ENCODE measurements at places on chromosomes 2 and 18.
A peak's percentile ranks its signal among the peaks of the same experiment; 100 is the strongest.

DNA sequence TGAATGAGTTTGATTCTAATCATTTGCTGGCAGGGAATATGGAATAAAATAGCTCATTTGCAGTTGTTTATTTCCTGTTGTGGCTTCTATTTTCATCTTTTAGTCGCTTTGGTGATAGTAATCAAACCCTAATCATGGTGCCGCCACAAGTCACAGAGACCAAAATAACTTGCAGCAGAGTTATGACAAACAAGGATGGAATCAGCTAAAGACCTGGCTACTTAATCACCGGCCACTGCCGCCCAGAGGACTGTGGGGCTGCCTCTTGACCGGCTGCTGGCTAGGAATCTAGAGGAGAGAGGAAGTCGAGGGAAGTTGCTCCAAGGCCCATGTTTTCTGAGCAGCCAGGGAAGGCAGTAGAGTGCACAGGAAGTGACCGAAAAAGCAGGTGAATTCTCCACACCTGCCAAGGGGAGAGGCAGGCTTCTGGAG lies 5.1 kb upstream of the SMAD7 start:
- no peak for DNase-seq

GRCh38 chr2:178412047-178412446 lies 38.9 kb downstream of the PRKRA start:
- DNase-seq = no peak

DNA sequence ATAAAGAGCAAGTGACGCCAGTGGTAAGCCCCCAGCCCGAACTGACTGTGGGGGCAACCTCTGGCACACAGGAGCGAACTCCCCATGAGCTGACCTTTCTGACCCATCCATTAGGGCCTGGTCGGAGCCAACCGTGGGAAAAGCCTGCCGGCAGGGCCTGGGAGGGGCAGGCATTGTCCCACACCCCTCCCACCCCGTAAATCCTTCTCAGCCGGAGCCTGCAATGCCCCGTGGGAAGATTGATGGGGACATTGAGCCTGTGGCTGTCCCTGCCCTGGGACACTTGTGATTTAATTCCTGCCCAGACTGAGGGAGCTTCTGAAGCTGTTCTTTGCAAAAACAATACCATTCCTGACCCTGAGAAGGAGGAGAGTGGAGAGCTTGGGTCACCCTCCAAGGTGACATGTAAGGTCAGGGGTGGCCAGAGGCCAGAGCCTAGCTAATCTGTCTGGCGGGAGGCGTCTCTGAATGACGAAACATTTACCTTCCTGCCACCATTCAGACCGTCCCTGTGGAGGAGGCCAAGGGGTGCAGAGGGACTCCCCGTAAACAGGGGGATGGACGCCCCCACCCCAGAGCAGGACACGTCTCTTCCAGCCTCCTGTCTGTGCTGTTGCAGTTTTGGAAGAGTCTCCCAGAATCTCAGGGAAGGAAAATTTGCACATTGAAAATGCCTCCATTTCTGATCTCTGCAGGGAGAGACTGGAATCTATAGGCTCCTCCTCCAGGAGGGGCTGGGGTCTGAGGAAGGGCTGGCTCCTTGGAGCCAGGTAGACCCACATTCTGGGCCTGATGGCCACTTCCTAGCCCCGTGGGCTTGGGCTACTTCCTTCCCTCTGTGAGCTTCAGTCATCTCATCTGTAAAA lies 51.2 kb upstream of the HS6ST1 start:
- DNase-seq = no peak

- no peak for DNase-seq
Measured at GRCh38 chr2:187546762-187547333, 7.4 kb downstream of the TFPI start.

- DNase-seq = no peak
Measured at GRCh38 chr2:26608557-26608956, 32.6 kb downstream of the CIB4 start.

DNA sequence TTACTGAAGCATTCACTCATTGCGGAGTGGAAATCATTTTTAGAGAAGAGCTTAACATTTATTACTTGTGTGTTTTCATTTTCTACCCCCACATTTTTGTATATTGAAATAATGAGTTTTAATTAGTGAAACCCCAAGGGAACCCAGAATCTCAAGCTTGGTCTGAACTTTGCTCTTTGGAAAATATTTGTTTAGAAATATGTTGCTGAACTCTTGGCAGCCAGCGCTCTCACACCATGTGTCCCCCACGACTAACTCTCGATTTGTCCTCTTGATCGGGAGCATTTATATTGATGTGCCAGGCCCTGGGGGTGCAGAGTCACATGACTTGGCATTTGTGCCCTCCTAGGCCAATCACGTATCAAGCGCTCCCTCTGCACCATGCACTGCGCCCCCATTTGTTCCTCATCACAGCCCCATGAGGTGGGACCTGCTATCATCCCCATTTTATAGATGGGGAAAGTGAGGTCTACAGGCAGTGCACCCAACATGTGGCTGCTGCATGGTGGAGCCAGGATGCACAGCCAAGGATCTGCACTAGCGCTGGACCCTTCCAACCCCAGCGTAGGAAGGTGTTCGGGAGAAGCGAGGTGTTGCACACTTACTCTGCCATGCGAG lies 149.7 kb downstream of the NCK2 start:
- no peak for DNase-seq

DNA sequence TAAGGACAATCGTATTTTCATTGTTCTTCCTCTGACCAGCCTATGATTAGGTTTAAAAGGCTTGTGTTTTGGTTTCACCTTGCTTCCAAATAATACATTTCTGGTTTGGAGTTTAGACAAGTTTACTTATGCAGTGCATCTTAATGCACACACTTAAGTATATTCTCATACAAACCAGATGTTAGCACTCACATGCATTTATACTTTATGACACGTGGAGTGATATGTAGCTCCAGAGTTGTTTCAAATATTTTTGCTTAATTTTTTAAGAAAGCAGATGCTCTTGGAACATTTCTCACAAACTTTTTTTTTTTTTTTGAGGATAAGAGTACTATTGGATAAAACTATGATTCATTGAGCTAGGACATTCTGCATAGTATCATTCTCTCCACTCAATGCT lies 109.9 kb downstream of the PDE1A start:
- no peak for DNase-seq

- no peak for DNase-seq
Measured at GRCh38 chr2:134712736-134713135, 6.1 kb downstream of the TMEM163 start.

DNA sequence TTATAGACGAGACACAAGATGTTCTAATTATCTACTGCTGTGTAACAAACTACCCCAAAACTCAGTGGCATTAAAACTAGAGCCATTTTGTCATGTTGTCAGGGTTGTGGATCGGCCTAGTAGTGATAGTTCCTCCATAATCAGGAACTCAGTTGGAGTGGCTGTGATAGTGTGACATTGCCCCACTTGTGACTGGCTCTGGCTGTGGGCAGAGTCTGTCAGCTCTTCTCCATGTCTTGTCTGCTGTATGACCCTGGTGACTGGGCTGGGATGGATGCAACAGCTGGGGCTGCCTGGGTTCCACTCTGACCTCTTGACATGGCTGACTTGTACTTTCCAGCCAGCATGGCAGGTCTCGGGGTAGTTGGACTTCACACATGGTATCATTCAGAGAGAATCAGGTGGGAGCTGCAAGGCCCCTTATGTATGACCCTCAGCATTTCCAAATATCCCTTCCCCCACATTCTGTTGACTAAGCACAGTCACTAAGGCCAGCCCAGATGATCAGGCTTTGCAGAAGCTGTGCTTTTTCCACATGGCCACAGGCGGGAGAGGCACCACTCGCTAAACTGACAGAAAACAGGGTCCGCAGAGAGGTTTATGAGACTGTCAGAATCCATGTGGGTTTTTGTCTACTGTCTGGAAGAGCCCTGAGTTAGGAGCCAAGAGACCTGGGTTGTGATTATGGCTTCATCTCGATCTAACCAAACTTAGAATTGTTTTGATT lies 50.3 kb downstream of the SETBP1 start:
- DNase-seq = no peak

DNA sequence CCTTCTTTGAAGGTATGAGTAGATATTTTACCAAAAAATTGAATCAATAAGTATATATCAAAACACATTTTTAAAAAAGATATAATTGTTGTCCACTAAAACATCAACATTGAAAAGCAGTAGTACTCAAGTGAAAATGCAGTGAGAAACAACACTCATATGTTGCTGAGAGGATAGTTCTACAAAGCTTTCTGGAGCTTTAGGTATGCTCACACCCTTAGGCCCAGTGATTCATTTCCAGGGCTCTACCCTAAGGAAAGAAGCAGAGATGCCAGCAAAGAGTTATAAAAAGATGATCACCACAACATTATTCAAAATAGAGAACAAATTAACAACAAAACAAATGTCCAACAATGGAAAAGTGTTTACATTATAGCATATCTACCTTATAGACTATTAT lies 197.3 kb upstream of the CCDC150 start:
- DNase-seq = no peak

DNA sequence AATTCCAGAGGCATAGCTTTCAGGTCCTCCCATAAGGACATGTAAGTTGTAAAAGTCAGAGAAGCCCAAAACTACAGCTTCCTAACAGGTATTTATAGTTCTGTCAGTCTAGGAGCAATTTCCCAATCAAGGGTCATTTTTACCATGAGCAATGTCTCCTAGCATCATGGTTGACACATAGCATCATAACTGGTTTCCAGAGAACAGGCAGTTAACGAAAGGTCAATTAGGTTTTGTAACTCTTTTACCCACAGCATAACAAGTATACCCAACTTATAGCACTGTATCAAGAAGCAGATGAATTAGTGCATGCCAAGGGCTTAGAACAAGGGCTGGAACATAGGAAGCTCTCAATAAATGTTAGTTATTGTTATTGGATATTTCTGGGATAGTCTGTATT lies 110.1 kb downstream of the MREG start:
- DNase-seq = no peak

DNA sequence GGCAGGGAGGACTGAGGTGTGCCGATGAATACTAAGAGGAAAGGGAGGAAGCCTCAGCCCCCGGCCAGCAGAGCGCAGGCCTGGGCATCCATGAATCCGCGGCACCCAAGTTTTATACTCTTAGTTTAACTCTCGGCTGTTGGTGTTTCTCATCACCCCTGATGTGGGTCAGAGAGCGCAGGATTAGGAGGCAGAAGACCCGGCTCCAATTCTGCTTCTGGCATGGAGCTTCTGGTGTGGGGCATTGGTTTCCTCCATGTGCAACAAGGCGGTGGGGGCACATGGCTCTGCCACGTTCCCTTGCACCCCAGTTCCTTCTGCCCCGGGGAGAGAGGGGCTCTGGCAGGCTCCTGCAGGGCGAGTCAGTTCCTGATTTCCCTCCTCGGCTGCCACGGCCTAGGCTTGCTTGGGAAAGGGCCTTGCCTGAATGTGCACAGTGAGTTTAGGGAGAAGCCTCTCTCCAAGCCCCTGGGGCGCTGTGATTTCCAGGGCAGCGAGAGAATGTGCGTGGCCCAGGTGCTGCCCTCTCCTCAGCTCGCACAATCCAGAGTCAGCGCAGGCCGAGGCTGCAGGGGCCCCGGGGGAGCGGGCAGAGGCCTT lies 36.2 kb upstream of the DNMT3A start:
- DNase-seq = no peak

DNA sequence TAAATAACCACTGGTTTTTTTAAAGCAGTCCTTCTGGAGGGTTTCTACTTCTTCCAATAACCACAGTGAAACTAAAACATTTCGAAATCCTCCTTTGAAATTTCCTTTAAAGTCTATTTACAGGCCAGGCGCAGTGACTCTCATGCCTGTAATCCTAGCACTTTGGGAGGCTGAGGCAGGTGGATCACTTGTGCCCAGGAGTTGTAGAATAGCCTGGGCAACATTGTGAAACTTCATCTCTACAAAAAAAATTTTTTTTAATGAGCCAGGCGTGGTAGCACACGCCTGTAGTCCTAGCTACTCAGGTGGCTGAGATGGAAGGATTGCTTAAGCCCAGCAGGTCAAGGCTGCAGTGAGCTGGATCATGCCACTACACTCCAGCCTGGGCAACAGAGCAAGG lies 15.2 kb downstream of the KIDINS220 start:
- DNase-seq = peak; percentile 18

DNA sequence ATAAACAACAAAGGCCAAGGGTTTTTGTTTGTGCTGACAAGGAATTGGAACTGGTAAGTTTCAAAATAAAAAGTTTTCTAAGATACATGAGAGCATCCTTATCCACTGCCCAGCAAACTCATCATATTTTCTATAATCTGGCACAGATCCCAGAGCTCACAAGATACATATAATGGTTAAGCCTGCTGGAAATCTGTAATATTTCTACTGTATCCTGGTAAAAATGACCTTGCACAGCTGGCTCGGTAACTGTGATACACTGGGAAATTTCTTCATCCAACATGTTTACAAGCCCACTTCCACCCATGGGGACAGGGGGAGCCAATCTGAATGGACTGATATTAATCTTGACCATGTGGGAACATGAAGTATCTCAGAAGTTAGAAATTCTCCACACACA lies 425.4 kb upstream of the MMADHC start:
- no peak for DNase-seq

DNA sequence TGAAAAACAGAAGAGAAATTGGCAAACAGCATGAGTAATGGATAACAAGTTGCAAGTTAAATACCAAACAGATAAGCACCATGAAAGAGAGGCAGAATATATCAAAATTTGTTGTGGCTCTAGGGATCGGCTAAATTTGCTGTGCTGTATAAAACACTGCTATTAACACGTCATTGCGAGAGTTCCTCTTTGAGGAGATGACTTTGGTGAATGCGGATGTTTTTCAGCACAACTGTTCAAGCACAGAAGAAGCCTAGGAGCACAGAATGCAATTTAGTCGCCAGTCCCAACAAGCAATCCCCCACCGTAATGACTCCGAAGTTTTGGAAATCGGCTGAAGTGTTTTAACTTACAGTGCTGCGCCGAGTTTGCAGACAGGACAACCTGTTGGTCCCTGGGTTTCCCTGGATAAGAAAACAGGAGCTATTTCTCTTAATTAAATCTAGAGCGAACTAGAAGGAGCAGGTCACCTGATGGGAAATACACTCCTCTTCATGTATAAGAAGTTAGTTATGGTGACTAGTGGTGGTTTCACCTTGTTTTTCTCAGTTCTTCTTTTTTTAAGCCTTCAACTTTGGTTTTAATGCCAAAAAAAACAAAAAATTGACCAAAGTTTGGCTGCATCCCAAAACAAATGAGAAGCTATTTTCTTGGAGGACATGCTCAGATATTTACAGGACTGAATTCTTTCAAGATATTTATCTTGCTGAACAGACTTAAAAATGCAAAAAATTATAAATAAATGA lies 454.1 kb upstream of the SALL3 start:
- DNase-seq = peak; percentile 6

DNA sequence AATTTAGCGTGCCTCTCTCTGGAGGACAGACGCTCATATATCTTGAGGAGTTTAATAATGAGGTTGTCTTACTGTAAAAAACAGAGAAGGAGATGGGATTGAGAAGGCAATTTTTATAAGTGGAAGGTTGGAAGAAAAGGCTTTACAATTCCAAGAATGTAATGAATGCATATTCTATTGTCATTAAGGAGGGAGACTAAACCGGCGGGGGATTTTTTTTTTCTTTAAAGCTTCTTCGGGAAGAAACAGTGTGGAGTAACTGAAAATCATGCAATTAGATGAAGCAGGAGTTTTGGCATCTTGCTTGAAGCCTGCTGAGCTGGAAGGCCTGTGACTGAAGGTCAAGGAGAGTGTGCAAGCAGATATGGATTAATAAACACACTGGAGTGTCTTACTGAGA lies 124.4 kb downstream of the HRH4 start:
- DNase-seq = no peak

- no peak for DNase-seq
Measured at GRCh38 chr2:139850254-139850890, 1070.2 kb upstream of the NXPH2 start.
